ENCODE measurements at places on chromosomes 4 and X.

GRCh38 chr4:164343472-164343976, 410.4 kb upstream of the SMIM31 start:
- DNase-seq, result no peak

DNA sequence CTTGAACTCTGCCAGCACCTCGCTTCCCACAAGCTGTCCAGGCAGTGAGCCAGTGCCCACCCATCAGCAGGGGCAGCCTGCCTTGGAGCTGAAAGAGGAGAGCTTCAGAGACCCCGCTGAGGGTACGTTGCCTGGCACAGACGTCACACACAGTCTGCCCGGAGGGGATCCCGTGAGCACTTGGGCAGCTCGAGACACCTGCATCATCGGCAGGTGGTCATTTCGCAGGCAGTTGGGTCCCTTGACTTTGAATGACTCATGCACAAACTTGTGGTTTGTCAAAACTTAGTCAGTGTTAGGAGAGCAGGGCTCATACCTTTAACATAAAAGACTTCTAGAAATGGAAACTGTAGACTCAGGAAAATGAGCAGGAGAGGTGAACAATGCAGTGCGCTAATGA, 9.9 kb downstream of the TACC3 start:
- no peak for DNase-seq

GRCh38 chr4:74796631-74797030, 2.3 kb upstream of the BTC start:
- DNase-seq, result no peak

DNA sequence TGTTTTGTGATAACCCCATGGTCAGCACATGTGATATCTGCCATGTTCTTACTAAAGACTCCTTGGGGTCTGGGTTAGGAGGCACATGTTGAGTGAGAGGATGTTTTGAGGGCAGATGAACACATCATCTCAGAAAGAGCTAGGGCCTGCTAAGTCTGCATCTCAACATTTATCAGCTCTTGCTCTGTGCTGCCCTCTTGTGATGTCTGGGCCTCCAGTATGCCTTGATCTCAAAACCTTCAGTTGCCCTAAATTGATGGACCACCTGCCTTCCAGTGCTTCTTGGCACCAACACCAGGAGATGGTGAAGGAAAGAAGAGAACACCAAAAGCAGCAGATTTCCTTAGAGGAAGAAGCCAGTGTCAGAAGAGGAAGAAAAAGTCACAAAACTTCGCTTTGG, 22.5 kb downstream of the MID1 start:
- DNase-seq, result no peak

DNA sequence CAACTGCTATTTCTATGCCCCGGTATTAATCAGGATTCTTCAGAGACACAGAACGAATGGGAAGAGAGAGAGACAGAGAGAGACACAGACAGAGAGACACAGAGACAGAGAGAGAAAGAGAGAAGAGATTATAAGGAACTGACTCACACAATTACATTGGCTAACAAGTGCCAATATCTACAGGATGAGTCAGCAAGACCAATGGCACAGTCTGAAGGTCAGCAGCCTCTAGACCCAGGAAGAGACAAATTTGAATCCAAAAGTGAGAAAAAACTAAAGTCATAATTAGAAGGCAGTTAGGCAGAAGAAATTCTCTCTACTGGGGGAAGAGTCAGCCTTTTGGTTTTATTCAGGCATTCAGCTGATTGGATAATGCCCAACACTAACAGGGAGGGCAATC, 187.3 kb downstream of the MAB21L2 start:
- no peak for DNase-seq

- no peak for DNase-seq
Observed at GRCh38 chr4:126890994-126891393, 741.8 kb upstream of the INTU start.

- DNase-seq, result no peak
Observed at GRCh38 chr4:34181311-34181841, 2062.9 kb downstream of the ARAP2 start.

DNA sequence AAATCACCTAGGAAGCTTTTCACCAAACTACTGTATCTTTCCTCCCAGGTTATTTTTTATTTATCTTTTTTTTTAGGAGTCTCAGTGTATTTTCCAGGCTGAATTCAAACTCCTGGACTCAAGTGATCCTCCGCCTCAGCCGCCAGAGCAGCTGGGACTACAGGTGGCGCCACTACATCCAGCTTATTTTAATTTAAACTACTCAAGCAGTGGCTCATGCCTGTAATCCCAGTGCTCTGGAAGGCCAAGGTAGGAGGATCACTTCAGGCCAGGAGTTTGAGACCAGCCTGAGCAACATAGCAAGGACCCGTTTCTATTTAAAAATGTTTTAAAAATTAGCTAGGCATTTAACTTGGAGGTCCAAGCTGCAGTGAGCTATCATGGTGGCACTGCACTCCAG, 37.8 kb downstream of the LEF1 start:
- no peak for DNase-seq

- no peak for DNase-seq
Observed at GRCh38 chr4:176383273-176384077, 63.7 kb downstream of the SPCS3 start.

- DNase-seq, result no peak
Observed at GRCh38 chrX:139877710-139878414, 55.0 kb downstream of the ATP11C start.

DNA sequence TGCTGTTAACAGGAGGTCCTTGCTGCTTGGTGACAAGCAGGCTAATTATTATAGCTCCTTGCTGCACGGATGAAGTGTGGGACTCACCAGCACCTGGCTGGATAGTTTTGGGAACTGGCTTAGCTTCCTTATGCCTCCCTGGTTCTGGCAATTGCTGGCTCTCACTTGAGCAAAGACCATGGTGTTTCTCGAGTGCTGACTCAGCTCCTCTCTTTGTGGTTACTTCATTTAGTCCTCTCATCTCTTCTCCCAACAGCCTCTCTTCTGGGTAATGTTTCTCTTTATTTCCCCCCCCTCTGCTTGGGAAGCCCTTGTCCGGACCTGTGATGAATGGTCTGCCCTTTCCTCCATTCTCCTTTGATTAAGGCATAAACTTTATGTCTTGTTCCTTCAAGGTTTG, 100.4 kb downstream of the CBLL2 start:
- DNase-seq, result no peak

GRCh38 chr4:91829531-91829930, 474.2 kb upstream of the GRID2 start:
- no peak for DNase-seq

DNA sequence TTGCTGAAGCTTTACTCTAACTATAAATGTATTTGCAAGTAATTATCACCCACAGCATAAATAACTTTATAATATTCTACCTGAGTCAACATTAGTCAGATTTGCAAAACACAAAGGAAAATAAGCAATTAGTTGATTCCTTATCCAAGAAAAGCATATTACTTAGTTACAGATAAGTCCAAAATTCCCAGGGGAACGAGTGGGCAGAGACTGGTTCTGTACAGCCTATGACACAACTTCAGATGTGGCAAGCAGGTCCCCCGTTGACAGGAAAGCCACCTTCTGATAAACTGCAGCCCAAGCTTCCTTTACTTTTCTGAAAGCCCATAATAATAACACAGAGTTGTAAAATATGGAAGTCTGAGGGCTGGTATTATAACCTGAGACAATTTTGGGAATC, 62.4 kb upstream of the NDP start:
- DNase-seq, result no peak

DNA sequence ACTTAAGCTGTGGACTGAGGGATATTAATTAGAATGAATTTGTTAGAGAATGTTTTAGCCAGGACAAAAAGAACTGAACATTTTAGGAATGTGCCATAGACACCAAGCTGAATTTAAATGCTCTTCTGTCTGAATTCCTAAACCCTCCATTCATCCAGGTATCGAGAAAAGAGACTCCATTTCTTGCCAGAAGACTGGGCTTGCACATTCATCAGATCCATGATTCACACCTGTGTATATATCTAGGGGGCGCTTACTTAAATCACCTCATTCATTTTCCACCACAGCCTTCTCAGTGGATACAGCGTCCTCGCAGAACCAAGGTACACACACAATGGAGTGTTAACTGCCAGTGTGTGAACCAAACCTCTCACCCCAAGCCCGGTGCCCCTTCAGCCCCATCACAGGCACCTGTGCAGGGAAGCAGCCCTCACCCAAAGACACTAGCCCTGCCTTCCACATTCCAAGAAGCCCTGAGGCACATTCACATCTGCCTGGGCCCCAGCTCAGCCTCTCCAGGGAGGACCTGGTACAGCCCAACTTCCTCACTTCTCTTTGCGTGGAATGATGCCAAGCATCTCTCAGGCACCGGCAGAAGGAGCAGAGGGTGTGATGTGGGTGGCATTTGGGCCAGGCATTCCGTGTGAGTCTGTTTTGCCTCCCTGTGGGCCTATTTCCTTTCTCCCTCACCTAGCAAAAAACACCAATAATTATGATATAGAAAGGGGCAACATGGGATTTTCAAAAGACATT, 35.6 kb upstream of the C1QTNF7 start:
- DNase-seq, result no peak

- DNase-seq, result no peak
Observed at GRCh38 chrX:77936299-77936698, 25.8 kb downstream of the ATP7A start.

DNA sequence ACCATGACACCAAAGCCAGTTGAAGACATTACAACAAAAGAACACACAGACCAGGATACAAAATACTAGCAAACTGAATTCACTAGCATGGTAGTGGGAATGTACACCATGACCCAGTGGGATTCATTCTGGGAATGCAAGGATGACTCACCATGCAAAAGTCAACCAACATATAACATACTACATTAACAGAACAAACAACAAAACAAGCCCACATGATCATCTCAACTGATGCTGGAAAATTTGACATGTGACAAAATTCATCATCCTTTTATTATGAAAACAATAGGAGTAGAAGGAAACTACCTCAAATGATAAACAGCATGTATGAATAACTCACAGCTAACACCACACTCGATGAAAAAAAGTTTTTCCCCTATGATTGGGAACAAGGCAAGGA, 190.2 kb downstream of the DCLK2 start:
- DNase-seq, result no peak

GRCh38 chrX:20680998-20681397, 414.3 kb upstream of the RPS6KA3 start:
- no peak for DNase-seq

DNA sequence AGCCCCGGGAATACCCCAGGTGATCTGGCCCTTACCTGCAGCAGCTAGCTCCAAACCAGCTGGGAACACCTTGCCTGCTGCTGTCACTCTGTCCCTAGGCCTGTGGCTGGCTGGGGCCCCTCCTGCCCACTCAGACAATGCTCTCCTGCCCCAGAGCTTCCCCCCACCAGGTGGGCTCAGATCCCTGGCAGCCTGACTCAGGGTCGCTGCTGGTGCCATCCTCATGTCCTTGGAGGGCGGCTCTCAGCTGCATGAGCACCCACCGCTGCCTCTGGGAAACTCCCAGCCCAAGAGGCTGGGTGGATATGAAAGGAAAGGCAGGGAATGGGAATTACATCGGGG, 15.8 kb downstream of the C4orf50 start:
- DNase-seq, result no peak

DNA sequence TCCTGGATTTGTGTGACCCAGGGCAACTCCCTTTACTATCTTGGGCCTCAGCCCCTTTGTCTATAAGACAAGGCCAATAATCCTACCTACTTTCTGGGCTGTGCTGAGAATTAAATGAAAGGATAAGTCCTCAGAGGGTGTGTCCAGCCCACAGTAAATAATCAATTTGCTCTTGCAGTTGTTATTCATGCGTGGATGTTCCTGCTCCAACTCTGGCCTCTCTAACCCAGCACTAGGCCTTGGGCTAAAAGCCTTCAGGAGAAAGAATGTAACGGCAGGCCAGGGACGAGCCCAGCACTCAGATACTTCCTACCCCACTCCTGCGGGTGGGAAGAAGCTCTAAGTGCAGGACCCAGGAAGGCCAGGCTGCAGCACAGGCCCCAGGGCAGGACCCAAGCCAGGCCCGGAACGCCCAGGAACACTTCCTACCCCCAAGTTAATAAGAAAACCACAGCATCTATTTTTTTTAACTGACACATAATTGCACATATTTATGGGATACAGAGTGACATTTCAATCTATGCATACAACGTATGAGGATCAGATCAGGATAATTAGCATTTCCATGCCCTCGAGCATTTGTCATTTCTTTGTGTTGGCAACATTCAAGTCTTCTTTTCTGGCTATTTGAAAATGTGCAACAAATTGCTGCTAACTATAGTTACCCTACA, 179.6 kb upstream of the RBPJ start:
- DNase-seq, result no peak

- no peak for DNase-seq
Observed at GRCh38 chrX:101108284-101108683, 10.3 kb downstream of the CENPI start.

- no peak for DNase-seq
Observed at GRCh38 chr4:94965852-94966251, 208.1 kb downstream of the BMPR1B start.

DNA sequence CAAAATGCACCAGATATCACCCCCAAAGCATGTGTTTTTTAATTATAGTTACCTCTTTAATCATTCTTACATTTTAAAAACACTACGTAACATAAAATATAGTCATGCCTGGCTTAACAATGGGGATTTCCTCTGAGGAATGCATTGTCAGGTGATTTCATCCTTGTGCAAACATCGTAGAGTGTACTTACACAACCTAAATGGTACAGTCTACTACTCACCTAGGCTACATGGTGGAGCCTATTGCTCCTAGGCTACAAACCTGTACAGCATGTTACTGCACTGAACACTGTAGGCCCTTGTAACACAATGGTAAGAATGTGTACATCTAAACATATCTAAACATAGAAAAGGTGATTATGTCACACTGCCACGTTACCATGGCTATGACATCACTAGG, 208.6 kb downstream of the SPOCK3 start:
- no peak for DNase-seq

DNA sequence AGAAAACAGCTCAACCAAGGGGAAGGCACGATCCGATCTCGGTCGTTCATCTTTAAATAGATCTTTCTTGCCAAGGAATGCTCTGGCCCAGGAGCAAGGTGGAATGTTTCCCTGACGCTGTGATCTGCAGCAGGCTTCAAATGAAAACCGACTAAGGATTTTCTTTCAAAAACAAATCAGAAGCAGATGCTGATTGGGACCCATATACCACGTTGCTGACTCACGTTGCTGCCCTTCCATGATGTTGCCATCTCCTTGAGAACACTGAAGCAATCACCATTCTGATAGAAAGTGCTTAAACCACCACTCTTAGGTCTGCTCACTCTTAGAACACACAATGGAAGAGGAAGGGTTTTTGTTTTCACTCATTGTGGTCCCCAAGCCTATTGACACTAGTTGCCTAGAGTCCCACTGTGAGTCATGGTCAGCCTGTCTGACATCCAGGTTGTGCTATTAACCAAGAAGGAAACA, 26.1 kb downstream of the LAMTOR3 start:
- no peak for DNase-seq

DNA sequence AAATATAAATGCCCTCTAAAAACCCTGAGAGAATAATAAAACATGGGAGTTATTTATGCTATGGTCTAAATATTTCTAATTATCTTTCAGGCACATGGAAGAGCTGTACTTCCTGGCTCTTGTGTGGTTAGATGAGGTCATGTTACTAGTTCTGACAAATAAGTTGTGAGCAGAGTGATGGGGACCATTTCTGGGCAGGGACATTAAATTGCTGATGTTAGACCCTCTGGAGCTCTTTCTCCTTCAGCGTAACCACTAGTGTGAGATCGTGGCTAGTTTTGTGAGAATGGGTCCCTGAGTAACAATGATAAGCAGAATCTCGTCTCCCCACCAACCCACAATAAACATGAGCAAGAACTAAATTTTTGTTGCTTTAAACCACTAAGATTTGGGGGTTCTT, 108.0 kb downstream of the MAML3 start:
- no peak for DNase-seq
